DMS79 treated with DMSO at 0.1 percent for 48 hours (cell line): ENCODE measurements at places on chromosomes 12 and 14.

DNA sequence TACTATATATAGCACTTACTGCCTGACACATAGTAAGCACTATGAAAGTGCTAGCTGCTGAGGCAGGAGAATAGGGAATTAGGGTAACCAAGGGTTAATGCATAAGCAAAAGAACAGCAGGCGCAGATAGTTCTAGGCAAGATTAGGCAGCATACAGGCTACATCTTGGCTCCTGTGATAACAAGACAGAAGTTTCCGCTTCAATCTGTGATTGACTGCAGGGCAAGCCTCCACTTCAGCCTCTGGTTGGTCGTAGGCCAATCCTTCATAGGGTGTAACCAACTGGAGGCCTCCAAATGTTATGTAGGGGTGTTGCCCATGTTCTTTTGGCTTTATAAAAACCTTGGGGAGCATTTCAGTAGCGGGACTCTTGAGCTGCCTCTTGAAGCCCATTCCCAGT is 46.9 kb downstream of the KLHL28 start:
- DNase-seq, result no peak

- DNase-seq, result no peak
Measured at GRCh38 chr12:122166422-122167349, 7.3 kb downstream of the IL31 start.

- no peak for DNase-seq
Measured at GRCh38 chr12:113758165-113758924, 207.8 kb downstream of the RBM19 start.

DNA sequence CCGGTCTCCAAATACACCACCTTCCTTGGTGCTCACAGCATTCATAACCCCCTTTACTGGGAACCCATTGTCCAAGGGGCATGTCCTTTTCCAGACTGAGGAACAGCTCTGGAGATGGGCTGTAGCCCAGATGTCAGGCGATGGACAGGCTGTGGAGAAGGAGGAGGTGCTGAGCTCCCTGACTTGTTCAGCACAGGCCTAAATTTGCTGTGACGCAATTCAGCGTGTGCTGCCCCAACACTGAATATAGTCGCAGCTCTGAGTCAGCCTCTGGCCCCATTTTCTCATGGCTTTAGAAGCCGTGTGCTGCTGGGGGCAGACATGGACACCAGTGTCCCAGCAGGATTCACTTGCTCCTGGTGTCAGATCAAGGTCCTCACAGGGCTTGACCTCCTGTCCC is 269.1 kb downstream of the EMP1 start:
- DNase-seq, result no peak

GRCh38 chr12:112750971-112751370 is 40.6 kb upstream of the RPH3A start:
- no peak for DNase-seq

DNA sequence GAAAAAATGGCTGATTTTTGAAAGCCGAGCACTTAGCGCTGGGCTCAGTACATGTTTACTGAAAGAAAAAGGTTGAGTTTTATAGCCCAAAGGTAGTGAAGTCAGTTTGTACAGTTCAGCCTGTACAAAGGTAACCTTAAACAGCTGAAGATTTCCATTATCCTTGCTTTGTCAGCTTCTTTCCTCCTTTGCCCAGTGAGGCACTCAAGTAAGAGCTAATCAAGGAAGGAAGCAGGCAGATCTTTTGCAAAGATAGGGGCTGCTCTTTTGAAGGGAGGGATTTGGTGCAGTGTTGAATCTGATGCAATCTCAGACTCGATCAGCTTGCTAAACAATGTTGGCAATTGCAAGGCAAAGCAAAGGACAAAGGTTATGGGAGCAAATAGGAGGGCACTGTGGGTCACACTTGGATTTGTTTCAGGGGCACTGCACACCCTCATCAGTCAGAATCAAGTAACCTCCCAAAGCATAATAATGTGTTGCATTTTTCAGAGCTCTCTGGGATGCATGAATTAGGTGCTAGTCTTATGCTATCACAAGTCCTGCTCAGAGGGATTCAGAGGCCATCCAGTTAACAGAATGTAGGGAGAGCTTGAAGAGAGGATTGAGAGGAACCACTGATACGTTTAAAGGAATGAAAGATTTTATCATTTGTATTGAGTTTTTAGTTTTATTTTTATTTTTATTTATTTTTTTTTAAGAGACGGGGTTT is 44.4 kb downstream of the ANO6 start:
- no peak for DNase-seq

GRCh38 chr12:92737855-92738850 is 35.4 kb downstream of the PLEKHG7 start:
- DNase-seq, result no peak
